ENCODE measurements at places on chromosomes 7 and 10.

DNA sequence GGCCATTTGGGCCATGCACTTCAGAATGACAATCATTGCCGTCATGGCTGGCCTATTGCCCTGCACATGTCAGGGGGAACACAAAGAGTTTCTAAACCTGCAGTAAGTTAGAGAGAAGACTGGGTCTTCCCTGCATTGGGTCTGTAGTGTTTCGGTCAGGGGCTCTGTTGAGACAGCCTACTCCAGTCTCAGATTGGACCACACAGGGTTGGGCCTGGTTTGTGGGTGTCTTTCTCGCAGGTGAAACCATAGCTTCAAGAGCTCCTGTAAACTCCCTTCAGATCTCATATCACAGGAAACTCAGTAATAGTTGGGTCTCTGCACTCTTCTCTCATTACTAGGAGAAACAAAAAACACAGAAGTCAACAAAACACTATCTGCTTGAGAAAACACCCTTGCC is 7.3 kb upstream of the TARP start:
- no peak for DNase-seq

DNA sequence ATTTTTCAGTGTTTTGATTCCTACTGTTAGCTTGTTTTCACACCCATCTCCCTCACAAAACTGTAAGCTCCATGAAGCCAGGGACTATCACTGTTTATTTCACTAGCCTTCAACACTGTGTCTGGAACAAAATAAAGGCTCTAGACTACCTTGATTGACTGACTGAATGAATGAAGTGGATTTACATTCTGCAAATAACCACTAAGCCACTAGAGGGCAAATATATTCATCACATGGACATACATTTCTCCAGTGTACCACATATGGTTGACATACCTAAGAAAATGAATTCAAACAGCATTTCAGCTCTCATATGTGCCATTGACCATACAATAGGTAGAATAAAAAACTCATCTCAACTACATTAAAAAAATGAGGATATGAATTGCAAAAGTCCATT is 185.9 kb downstream of the RAB11FIP2 start:
- DNase-seq = no peak

DNA sequence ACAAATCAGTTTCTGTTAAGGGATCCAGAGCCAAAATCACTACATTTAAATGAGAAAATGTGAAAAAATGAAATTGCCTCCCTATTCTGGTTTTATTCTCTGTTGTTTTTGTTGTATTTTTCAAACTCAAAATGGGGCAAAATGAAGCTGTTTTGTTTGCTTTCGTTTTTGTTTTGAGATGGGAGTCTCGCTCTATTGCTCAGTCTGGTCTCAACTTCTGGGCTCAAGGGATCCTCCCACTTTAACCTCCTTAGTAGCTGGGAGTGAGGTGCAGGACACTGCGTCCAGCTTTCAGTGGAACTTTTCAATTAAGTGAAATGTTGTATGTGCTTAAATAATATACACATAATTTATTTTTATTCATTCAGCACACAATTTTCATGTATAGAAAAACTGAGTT is 205.0 kb downstream of the SORCS1 start:
- DNase-seq = no peak

GRCh38 chr10:110755781-110756180 is 111.6 kb downstream of the RBM20 start:
- DNase-seq = no peak

DNA sequence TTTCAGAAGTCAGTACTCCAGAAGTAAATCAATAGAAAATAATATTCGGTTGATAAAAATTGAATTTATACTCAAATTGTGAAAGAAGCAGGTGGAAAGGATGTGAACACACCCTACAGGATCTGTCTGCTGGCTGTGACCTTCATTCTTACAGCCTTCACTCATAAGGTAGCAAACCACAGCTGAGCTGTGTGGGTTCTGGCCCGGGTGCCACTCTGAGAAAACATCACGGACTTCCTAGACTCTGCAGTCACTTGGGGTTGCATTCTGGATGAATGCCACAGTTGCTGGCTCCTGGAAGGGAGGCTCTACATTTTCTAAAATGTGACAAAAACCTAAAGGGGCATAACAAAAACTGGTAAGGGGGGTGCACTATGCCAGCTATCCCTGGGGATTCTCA is 36.0 kb upstream of the ABLIM1 start:
- DNase-seq = no peak

GRCh38 chr10:18659819-18660535 is 746 bp downstream of the ARL5B start:
- DNase-seq = no peak

GRCh38 chr7:101556453-101556968 is 72.6 kb downstream of the MYL10 start:
- no peak for DNase-seq

GRCh38 chr10:101779544-101780186 is 3.6 kb downstream of the NPM3 start:
- DNase-seq = peak; percentile 96

- no peak for DNase-seq
Measured at GRCh38 chr10:103102195-103102594, 90.9 kb downstream of the NT5C2 start.

DNA sequence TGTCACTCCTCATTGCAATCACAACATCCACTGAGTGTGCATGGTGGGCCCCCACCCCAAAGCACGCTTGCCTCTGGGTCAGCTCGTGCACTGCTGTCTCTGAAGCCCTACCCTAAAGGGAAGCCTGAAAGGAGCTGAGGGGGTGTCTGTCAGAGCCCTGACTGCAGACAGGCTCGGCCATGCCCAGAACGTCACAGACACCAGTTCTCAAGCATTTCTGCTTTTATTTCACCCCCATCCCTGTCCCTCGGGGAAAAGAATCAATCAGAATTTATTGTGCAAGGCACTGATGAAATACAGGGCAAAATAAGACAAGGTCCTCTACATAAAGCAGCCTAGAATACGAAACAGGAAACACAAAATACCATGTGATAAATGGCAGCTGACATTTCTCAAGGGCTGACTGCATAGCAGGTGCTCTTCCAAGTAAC is 231.8 kb downstream of the WDR37 start:
- no peak for DNase-seq

DNA sequence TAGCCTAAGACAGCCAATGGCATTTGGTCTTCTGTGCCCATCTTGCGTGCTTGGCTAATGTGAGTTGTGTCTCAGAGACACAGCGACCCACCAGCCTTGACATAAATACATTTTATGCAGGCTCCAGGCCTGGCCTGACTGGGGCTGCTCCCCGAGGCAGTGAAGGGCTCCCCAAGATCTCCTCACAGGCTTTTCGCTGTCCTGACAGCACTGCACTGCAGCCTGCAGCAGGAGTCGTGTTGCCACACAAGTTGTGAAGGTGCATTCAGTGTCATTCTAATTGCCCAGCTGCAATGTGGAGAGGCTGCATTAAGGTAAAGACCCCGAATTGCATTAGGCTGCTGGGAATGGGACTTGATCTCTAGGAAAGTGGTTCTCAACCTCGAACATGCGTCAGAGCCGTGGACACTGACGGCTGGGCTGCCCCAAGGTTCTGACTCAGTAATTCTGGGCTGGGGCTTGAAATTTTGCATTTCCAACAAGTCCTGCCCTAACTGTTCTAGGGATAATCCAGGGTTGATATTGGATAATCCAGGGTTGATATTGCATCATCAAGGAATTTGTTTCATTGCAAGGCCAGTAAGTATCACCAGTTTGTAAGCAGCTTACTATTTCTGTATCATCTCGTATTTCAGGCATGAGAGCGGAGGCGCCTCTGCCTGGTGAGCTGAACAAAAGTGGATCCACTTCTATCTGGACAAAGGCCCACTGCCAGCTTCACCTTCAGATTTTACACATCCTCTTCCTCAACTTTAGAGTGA is 108.7 kb upstream of the INSIG1 start:
- DNase-seq = peak; percentile 62

DNA sequence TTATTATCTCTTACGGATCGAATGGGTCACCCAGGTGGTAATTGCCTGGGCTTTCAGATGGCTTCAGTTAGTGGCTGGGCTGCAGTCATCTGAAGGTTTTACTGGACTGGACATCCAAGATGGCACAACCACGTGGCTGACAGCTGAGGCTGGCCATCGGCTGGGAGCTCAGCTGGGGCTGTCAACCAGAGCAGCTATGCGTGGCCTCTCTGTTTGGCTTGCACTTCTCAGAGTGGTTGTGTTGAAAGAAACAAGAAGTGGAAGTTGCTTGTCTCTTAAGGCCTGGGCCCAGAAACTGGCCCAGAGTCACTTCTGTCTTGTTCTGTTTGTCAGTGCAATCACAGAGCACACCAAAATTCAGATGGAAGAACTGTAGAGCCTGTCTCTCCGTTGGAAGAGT is 5.7 kb upstream of the GDI2 start:
- DNase-seq = peak; percentile 71

Measured in mesenteric fat pad (tissue), 1 donor.